ENCODE measurements at places on chromosomes 6 and 20.

GRCh38 chr6:85516168-85516567, 66.3 kb downstream of the NT5E start:
- no peak for DNase-seq

DNA sequence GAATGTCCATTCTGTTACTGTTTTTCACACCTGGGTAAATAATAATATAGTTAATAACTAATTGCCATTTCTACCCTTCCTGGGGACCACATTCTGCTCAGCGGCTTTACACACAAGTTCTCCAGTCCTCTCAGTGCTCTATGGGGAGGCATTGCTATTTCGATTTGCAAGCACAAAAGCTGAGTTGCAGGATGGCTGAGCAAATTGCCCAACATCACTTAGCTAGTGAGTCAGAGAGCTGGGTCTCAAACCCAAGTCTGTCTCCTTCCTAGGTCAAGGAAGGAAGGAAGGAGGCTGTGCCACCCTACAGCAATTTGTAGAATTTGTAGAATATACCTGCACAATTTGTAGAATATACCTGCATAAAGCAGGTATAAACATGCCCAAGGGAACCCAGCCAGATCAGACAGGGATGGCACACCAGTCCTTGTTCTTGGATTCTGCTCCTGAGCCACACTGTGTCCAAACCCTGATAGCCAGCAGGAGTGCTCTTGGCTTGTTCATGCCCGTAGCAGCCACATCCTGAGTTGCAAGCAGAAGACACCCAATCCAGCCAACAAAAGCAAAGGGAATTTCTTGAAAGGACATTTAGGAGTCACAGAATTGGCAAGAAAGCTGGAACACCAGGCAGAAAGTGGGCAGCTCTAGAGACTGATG, 56.9 kb downstream of the LY86 start:
- DNase-seq: no peak

DNA sequence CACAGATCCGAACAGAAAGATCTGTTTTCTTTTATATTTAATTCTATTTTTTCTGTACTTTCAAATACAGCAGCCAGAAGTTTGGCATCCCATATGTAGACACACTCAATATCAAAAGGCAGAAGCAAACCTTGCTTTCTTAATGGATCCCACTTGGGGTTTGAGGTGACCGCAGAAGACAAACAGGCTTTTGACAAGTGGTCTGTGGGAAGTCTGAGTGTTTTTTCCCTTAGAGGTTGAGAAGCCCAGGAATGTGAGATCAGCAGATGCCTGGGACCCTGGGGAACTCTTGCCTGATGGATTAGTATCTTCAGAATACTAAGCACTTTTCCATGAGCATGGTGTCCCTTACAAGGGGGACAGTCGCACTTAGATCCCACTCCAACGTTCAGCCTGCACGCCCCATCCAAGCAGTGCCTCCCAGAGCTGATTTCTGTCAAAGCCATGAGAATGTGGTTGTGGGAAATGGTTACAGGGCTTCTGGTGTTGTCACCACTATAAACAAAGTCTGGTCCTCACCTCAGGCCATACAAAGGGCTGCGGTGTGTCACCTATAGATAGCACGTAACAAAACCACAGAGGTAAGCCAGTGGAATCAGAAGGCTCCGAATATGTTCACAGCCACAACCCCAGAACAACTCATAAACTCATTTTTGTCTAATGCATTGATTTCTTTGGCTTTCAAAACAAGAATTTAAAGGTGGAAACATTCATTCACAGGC, 12.7 kb downstream of the IL17F start:
- DNase-seq: no peak

- no peak for DNase-seq
Observed at GRCh38 chr6:138541823-138542481, 42.7 kb upstream of the NHSL1 start.

DNA sequence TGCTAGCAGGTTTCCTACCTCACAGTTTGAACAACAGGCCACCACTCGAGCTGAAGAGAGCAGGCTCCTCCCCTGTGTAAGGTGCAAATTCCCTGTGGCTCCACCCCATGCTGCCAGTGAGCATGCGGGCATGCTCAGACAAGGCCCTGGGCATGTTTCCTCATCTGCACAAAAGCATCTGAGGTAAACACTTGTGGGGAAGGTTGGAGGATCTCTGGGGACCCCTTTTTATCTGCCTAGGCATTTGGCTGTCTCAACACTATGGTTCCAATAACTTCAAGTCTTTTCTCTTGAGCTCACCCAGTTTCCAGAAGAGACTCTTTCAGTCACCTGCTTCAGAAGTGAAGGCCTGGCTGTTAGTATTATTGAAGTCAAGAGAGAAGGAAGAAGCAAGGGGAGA, 9.4 kb downstream of the C6orf58 start:
- no peak for DNase-seq

DNA sequence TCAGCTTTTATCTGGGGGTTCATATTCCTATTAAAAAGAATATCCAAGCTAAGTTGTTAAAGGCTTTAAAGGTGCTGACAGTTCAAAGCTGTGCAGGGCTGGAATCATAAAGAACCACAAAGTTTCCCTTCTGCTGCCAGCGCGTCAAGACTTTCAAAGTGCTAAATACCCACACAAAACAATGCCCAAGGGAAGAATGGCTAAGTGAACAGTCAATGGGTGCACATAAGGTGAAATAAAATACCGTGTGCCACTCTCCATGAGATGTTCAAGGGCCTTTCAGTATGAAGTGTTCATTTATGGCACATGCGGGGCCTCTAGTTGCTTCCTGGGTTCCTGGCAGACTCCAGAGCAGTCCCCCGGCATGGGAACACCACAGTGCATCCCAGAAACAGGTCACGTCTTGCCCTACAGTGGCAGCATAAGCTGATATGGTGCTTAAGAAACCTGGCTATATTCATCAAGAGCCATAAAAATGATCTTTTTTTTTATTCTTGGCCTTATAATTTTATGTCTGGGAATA, 14.1 kb downstream of the TXNDC5 start:
- no peak for DNase-seq

- no peak for DNase-seq
Observed at GRCh38 chr6:16539086-16539931, 222.0 kb downstream of the ATXN1 start.

GRCh38 chr20:35305682-35306556, 13.7 kb upstream of the FAM83C start:
- no peak for DNase-seq

DNA sequence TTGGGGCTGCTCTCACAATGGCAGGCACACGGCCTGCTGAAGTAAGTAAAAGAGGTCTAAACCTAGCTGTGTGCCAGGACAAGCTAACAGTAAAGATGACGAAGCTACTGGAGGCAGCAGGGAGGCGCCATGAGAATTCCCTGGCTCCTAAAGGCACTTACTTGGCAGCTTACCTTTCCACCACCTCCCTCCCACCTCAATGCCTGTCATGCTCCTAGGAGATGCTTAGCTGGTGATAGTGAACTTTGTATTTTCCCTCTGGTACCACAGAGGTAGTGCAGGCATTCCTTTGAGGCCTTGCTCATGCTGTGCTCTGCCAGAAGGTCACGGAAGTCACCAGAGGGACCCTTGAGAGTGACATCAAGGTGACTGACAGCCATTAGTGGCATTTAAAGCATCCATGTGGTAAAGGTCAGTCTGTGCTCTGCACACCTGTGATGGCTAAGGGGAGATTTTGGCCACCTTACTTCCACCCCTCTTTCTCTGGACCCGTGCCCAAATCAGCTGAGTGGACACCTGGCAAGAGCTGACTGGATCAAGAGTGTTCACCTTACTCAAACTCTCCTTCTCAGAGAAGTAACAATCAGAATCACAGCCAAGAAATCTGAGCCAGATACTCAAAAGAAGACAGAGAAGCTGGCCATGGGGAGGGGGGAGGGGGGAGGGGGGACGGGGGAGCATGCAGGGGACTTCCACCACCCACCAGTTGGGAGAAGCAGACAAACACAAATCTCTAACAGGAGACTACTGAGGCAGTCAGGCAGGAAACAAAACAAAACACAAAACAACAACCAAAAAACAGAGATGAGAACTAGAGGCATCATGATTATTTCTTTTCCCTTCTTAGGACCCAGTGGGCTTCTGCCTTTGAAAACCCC, 2.9 kb downstream of the FKBP1A start:
- no peak for DNase-seq

GRCh38 chr6:25829375-25829774, 2.5 kb downstream of the SLC17A1 start:
- DNase-seq: no peak

DNA sequence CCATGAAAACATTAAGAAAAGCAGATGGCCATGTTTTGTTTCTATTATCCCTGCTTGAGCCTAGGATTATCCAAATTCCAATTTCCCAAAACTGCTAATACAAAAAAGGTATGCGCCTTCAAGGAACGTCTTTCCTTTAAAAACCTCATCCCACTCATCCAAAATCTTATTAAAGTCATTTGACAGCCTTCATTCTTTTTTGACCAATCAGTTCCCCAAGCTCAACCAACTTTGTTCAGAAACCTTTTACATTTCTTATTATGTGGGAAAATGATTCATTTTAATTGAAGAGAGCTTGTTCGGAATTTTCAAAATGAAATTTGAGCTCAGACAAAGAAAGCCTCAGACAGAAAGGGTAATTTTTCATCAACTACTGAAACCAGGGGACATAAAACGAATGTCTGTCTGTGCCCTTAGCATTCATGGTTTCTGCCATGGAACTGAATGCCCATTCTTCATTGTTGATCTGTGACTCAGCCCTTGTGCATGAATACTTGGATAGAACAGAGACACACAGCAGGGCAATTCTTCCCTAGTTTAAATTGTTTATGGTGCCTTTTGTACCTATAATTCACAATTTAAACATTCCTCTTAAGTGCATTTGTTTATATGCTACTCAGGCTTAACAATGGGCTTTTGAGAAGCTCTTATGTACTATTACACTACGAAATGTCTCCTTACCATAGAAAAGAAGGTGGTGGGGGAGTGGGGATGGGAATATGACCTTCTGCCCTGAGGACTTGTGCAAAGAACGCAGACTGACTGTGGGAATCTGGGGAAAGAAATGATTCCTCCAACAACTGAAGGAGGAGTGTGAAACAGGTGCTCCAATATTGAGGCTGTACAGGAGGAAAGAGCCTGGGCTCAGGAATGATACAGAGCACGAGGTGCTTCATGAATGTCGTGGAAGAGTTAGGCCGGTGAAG, 49.8 kb upstream of the ERVFRD-1 start:
- DNase-seq: peak; percentile 86

DNA sequence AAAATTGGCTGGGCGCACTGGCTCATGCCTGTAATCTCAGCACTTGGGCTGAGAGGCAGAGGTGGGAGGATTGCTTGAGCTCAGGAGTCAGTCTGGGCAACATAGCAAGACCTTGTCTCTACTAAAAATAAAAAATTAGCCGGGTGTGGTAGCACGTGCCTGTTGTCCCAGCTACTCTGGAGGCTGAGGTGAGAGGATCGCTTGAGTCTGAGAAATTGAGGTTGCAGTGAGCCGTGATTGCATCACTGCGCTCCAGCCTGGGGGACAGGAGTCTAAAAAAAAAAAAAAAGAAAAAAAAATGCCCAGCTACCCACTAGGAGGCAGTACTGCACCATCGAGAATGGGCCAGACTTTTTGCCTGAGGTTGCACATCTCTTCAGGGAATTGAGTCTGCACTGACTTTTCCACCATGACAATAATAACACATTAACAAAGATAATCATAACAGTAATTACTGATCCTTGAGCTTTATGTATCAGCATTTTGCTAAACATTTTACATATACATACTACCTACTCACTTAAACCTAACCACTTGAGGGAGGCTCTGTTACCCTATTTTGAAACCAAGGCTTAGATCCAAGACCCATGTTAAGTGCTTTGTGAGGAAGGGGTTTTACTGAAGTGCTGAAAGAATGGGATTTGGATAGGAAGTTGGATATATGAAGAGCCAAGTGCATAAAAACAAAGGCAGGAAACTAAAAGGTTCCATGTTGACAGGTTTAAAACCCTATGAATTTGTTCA, 21.0 kb downstream of the SRSF3 start:
- peak; percentile 48 for DNase-seq

DNA sequence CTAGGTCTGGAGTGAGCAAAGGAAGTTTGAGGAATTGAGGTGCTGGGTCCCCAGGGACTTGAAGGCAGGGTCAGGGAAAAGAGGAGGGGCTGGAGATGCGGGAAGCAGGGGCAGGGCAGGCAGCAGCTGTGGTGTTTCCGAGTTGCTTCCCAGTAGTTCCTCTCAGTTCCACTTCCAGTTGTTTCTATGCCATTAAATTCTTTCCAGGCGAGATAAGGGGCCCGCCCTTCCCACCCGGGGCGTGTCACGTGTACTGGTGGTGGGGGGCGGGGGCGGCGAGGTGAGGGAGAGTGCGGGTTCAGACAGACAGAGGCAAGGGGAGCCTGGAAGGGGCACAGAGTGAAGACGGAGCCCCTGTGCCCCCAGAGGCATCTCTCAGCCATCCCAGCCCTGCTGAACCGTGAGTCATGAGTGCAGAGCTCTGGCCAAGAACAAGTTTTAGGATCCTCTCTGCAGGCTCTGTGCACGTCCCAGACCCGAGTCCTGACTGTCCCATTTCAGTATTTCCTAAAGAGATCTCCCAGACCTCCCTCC, 977 bp downstream of the TNXB start:
- no peak for DNase-seq

- no peak for DNase-seq
Observed at GRCh38 chr6:166379800-166380199, 2.9 kb downstream of the MPC1 start.

DNA sequence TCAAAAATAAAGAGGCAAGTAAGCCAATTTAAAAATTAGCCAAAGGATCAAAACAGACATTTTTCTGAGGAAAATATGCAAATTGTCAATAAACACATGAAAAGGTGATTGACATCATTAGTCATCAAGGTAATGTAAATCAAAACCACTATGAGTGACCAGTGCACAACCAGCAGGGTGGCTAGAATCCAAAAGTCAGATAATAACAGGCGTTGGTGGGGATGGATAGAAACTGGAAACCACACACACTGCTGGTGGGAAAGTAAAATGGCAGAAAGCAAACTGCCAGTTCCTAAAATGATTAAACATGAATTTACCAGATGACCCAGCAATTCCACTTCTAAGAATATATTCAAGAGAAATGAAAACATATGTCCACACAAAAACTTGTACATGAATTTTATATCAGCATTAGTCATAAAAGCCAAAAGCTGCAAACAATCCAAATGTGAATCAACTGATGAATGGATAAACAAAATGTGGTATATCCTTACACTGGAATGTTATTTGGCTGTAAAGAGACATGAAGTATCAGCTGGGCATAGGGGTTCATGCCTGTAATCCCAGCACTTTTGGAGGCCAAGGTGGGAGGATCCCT, 74.8 kb upstream of the MBOAT1 start:
- DNase-seq: no peak

DNA sequence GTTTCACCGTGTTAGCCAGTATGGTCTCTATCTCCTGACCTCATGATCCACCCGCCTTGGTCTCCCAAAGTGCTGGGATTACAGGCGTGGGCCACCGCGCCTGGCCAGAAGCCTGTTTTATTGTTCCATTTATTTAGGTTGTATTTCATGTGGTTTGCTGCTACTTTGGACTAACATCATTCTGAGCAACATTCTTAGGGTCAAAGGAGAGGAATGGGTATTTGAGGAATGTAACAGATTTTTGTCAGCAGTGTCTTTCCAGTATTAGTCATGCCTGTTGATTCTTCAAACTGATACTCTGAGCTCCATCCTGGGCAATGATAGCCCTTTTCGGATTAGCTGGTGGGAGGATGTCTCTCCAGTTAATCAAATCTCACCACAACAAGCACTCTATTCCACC, 213.0 kb upstream of the CITED2 start:
- DNase-seq: no peak

- no peak for DNase-seq
Observed at GRCh38 chr20:11168026-11168425, 494.2 kb upstream of the JAG1 start.

GRCh38 chr6:107202876-107203468, 87.7 kb upstream of the BEND3 start:
- DNase-seq: no peak

GRCh38 chr6:88565409-88565811, 398.0 kb downstream of the RNGTT start:
- DNase-seq: no peak

Measured in Ammon's horn (tissue), 1 donor.